HFF-Myc (cell line): ENCODE measurements at places on chromosomes 6 and 20.

GRCh38 chr6:163950159-163950558, 535.6 kb downstream of the QKI start:
- DNase-seq = no peak

DNA sequence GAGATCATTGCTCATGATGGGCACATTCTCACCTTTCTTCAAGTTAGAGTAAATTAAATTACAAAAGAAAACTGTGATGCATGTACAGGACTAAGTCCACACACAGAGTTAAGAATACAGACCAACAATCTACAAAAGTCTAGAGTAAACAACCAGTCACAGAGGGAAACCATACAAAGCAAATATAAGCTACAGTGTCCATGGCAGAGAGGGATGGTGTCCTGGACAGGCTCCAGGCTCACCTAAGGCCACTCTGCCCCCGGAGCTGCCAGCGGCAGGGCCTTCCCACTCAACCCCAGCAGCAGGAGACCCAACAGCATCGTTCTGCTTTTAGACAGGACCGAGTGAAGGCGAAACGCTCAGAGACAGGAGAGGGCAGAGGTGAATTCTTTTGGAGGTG, 16.0 kb downstream of the PDE10A start:
- no peak for DNase-seq

DNA sequence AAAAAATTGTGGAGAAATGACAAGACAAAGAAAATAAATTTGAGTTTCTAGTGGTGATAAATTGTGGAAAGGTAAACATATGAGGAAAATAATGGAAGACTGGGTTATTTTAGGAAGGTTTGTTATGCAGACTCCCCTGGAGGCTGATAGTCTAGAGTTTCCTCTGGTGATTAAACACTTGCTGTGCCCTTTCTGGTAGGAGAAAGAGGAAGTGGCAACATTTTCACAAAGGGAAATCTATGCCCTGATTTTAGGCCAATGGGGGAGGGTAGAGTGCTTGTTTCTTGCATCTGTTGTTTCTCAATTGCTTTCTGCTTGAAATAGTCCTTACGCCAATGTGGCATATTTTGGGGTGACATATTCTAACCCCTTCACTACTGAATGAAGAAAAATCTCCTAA, 129.1 kb upstream of the DOK5 start:
- DNase-seq = no peak

- no peak for DNase-seq
Measured at GRCh38 chr20:59039233-59039632, 3.4 kb downstream of the PRELID3B start.

- no peak for DNase-seq
Measured at GRCh38 chr20:53844259-53844658, 226.1 kb downstream of the BCAS1 start.

- no peak for DNase-seq
Measured at GRCh38 chr20:17693444-17694001, 6.2 kb upstream of the BANF2 start.

GRCh38 chr6:53130569-53131290, 17.9 kb downstream of the GCM1 start:
- DNase-seq = no peak

GRCh38 chr6:12033770-12034169, 21.7 kb downstream of the HIVEP1 start:
- no peak for DNase-seq

DNA sequence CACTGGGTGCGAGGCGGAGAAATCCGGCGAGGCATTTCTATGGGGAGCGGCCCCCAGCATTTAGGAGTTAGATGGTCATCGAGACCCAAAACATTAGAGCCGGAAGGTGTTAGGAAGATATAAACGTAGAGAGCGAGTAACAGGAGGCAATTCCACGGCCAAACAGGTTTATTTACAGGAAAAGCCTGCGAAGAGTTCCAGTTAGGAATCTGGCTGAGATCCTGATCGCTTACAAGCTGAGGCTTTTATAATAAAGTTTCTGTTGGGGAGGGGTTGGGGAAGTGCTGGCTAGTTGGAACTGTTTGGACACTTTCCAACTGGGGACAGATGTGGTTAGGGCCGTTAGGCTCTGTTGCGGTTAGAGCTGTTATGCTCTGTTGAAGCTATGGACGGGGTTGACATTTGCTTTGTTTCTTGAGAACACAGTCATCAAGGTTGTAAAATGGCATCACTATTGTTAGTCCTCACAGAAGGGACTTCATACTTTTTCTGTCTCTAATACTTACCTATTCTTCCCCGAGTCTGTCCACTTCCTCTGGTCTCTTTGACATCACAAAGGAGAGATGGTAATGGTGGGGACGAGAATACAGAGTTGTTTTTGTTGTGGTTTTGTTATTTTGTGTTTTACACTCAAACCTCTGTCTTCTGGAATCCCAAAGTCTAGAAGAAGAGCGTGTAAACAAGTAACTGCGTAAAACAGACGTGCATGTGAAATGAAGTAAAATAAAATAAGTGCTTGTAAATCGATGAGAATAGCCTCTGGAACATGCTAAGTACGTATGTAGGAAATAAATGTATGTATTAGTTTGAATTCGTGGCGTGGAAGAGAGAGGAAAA, 554 bp upstream of the ZSCAN31 start:
- peak; percentile 60 for DNase-seq

GRCh38 chr20:63740070-63740626, 572 bp downstream of the SLC2A4RG start:
- DNase-seq = no peak

DNA sequence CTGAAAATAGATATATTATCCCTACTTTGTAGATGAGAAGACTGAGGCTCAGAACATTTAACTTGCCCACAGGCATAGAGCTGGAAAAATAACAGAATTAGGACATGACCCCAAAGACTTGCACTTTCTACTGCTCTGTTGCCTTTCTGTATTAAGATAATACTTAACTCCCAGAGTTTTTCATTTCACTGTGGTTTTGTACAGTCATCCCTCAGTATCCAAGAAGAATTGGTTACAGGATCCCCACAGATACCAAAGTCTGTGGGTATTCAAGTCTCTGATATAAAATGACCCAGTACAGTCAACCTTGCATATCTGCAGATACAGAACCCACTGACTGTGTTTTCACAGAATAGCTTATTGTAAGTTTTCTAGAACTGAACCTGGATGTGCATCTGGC, 16.8 kb downstream of the MRS2 start:
- DNase-seq = no peak

GRCh38 chr6:30334075-30334783, 7.5 kb downstream of the TRIM39 start:
- DNase-seq = no peak

GRCh38 chr6:69422475-69422874, 374.3 kb downstream of the LMBRD1 start:
- no peak for DNase-seq

GRCh38 chr20:14902432-14903089, 565.1 kb upstream of the FLRT3 start:
- no peak for DNase-seq

GRCh38 chr6:117989086-117989485, 82.0 kb downstream of the SLC35F1 start:
- no peak for DNase-seq

- no peak for DNase-seq
Measured at GRCh38 chr20:54219751-54220426, 12.0 kb downstream of the PFDN4 start.

DNA sequence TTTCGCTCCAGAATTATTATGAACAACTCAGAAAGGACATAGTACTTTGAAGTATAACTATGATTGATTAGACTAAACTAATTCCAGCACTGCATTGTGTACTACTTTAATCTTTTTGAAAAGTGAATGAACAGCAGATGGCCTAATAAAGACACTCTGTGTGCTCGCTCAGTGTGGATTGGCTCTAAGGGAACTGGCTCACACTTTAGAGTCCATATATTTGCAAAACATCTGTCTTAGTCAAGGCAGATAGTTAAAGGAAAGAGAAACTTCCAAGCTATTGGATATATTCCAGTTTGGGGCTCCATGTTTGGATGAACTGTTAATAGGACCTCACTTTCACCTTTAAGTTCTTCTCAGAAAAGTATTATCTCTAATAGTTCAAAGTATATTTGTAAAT, 218.9 kb downstream of the EYA4 start:
- DNase-seq = no peak

DNA sequence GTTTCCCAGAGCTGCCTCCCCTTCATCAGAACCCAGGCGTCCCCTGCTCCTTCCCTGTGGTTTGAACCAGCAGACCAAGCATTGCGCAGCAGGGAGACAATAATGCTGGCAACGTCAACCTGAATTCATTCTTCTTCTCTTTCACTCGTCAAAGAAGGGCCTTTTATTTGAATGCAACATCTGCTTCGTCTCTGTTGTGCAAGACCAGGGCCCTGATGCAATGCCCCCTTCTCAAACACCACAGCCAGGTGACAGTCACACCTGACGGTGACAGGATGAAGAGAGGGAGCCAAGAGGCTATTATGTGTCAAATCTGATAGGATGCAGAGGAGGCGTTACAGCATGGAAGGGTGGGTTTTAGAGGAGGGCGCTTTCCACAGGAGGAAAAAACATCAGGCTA, 8.0 kb downstream of the INSM1 start:
- no peak for DNase-seq

DNA sequence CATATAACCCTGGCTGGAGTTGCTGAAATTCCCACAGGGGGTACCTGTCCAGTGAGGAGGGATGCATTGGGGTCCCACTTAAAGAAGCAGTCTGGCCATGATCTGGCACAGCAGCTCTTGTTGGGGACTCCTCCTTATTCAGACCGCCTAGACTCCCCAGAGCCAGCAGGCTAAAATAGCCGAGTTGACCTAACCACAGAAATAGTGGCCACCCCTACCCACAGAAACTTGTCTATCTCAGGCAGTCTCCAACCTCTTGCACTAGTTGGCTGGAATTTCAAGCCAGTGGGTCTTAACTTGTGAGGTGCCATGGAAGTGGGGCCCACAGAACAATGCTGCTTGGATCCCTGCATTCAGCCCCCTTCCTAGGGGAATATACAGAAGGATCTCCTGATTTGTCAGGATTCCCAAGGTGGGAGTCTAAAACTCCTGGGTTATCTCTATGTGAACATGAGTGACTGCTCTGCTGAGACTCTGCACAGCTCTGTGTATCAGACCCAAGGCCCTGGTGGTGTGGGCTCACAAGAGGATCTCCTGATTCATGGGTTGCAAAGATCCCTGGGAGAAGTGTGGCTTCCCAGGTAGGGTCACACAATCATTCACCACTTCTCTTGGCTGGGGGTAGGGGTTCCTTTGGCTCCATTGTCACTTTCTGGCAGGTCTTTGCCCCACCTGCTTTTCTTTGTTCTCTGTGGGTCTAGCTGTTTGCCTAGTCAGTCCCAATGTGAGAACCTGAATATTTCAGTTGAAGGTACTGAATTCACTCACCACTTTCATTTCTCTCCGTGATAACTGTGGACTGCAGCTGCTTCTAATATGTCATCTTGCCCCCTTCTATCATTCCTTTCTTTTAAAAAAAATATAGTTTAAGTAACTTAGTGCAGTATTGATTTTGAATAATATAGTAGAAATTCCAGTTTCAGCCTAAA, 65.5 kb upstream of the CLVS2 start:
- DNase-seq = no peak
